ENCODE measurements at places on chromosomes 12 and 14. TPM values are rescaled to one million over a fixed set of nuclear protein-coding genes. Genes with fewer than 3 reads are reported as not detected.

DNA sequence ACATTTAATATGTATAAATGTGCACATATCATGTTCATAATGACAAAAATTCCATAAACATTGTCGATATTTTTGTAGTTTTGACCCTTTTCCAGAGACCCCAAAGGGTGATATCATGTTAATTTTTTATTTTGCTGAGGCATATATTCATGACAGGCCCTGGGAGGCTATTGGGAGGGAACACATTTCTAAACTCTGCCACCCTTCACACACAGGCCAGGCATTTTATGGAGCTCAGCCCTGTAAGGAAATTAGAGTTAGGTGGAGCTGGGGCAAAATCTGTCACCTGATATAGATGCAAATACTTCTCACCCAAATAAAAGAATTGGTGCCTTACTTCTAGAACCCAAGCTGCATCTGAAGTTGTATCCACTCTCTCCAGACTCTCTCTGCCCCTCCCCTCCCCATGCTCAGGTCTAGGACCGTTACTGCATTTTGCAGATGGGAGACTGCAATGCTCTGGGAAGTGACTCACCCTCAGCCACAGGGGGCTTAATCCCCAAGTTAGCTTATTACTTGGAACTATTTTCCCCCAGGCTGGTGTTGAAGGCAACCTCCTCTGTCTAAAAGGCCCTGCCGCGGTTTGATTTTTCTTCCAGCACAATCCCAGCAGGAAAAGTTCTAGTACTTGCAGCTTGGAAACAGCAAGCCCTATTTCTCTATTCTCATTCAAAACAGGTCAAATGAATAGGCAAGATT lies 238.9 kb downstream of the EMP1 start:
- no peak for DNase-seq

GRCh38 chr14:74982661-74983060 lies 20.1 kb upstream of the EIF2B2 start:
- DNase-seq: no peak

- DNase-seq: no peak
Measured at GRCh38 chr12:97778111-97778510, 315.5 kb downstream of the RMST start.

- peak; percentile 35 for DNase-seq
Measured at GRCh38 chr12:62466018-62466593, 520 bp upstream of the MON2 start.

- DNase-seq: peak; percentile 13
Measured at GRCh38 chr12:55037351-55037987, 17.7 kb downstream of the NEUROD4 start.

- no peak for DNase-seq
Measured at GRCh38 chr14:99600232-99600888, 3.6 kb downstream of the CCDC85C start.

- DNase-seq: no peak
Measured at GRCh38 chr14:93464271-93464670, 33.5 kb downstream of the UNC79 start.

GRCh38 chr12:130608132-130608531 lies 108.0 kb downstream of the RIMBP2 start:
- no peak for DNase-seq

GRCh38 chr12:97474161-97474560 lies 11.6 kb downstream of the RMST start:
- no peak for DNase-seq

GRCh38 chr14:56745097-56745496 lies 65.2 kb downstream of the OTX2 start:
- DNase-seq: no peak

- no peak for DNase-seq
Measured at GRCh38 chr12:130097798-130098255, 64.4 kb upstream of the FZD10 start.

GRCh38 chr12:3453206-3453989 lies 37.6 kb upstream of the PRMT8 start:
- DNase-seq: no peak

GRCh38 chr12:93783832-93784231 lies 106.7 kb downstream of the CRADD start:
- DNase-seq: no peak

DNA sequence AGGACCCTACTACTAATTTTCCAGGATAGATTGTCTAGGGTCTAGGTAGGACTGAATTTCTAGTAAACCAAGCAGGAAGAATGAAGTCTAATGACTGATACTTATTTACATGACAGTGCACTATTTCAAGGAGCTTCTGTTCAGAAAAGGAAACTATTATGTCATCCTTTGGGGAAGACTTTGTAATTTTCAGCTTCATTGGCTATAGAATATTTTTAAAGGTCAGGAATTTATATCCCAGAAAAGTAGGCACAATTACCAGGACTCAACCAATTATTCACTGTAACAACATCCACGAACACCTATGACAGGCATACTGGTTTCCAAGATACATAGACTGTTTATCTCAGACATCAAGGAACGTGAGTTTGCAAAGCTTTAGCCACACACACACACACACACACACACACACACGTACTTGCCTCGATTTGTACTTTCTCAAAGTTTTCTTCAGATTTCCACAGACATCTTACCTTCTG lies 23.2 kb downstream of the OR6S1 start:
- DNase-seq: no peak

- DNase-seq: no peak
Measured at GRCh38 chr12:46803517-46803916, 22.3 kb downstream of the SLC38A4 start.

GRCh38 chr14:43359317-43359716 lies 1147.8 kb downstream of the FSCB start:
- no peak for DNase-seq

Gene RNASE4
- 5.4 TPM for total RNA-seq

Gene LHX5
- total RNA-seq: not detected

Gene HOXC4
- total RNA-seq: 4.2 TPM

Gene TOMM20L
- total RNA-seq: not detected

Gene VPS33A
- total RNA-seq: 22.4 TPM

Gene HOXC13
- total RNA-seq: 9.1 TPM

Gene ANP32D
- not detected for total RNA-seq

Gene ADCY4
- total RNA-seq: not detected

Gene RTN1
- total RNA-seq: 0.63 TPM
